Foreskin keratinocyte (primary cell): ENCODE measurements at places on chromosomes 13 and 19.

GRCh38 chr13:110869805-110870706 is 44.8 kb downstream of the ANKRD10 start:
- peak; percentile 98 for DNase-seq

GRCh38 chr13:77980592-77980991 is 62.0 kb upstream of the EDNRB start:
- DNase-seq: peak; percentile 70

DNA sequence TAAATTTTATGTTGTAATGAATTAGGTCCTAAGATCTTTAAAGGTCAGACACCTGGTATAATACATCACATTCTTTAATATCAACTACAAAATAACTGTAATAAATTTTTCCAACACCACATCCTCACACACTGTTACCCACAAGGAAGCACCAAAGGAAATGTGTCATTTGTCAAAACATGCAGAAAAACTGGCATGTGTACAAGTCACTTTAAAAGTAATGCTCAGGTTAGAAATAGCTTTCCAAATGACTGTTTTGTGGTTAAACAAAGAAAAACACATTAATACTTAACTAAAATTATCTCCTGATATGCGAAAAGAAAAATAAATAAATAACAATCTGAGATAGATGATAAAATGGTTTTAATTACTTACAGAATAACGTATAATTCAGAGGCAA is 74.7 kb downstream of the MZT1 start:
- peak; percentile 57 for DNase-seq

GRCh38 chr19:14434543-14435319 is 1.6 kb downstream of the PKN1 start:
- DNase-seq: no peak

- DNase-seq: no peak
These were observed 327.3 kb downstream of the COG6 start for GRCh38 chr13:39982745-39983144.

GRCh38 chr13:40764587-40765403 is 6.2 kb downstream of the MRPS31 start:
- DNase-seq: no peak
